ENCODE measurements at places on chromosomes 6 and 20.

- no peak for DNase-seq
Observed at GRCh38 chr6:122902326-122902725, 93.7 kb upstream of the CLVS2 start.

DNA sequence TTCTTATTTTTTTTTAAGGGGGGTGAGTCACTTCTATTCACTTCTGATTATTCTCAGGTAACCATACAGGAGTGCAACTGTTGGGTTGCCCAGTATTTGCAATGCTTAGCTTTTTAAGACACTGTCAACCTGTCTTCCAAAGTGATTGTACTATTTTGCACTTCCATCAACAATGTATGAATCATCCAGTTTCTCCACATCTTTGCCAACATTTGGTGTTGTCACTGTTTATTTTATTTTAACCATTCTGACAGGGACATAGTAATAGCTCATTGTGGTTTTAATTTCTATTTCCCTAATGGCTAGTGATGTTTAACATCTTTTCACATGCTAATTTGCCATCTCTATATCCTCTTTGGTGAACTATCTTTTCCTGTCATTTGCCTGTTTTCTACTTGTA lies 1.4 kb upstream of the SLC13A3 start:
- DNase-seq: no peak

GRCh38 chr6:135181333-135182070 lies 394 bp downstream of the MYB start:
- DNase-seq: no peak

- DNase-seq: no peak
Observed at GRCh38 chr20:62080249-62080990, 14.7 kb upstream of the TAF4 start.

DNA sequence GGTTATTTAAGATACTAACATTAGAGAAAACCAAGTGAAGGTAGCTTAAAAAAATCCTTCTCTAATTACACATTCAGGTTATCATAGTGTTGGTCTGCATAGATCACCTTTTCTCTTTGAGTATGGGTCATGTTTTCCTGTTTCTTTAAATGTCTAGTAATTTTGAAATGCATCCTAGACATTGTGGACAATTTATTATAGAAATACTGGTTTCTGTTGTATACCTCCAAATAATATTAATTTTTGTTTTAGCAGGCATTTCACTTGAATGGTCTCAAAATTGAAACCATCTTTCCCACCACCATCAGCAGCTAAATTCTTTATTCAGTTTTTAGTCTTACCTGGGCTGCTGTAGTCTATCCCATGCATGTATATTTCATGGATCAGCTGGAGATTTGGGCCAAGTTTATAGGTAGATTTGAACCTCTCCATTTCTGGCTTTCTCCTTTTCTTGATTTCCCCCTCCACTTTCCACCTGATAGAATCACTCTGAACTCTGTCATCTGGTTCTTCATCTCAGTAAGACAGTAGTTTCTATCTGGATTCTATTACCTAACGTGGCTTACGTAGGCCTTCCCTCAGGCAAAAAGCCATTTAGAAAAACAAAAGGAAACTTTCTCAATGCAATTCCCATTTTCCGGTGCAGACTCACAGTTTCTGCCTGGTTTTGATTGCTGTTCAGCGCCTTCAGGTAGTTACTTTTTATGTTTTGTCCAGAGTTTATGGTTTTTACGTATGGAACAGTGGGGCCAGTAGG lies 52.3 kb downstream of the ZFAND3 start:
- DNase-seq: no peak

DNA sequence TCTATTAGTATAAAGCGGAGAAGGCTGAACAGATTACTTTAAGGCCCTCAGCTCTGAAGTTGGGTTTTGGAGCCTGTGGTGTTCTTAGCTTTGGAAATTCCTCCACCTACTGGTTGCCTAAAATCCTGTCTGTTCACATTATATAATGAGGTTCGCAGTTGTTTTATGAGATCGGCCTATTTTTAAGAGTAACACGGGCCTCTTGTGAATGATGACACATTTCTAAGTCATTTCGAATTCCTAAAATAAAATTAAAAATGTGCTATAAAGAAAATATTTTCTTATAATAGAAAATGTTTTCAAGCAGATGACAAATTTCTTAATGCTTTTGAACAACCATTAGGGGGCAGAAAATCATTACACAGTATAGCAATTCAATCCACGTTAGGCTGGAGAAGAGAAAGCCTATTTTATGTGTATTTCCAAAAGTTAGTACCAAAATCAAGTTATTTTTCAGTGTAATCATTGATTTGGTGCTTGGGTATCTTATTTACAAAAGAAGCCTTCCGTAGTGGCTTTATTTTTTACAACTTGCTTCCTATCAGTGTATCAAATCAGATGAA lies 15.8 kb upstream of the FAM8A1 start:
- DNase-seq: peak; percentile 45

DNA sequence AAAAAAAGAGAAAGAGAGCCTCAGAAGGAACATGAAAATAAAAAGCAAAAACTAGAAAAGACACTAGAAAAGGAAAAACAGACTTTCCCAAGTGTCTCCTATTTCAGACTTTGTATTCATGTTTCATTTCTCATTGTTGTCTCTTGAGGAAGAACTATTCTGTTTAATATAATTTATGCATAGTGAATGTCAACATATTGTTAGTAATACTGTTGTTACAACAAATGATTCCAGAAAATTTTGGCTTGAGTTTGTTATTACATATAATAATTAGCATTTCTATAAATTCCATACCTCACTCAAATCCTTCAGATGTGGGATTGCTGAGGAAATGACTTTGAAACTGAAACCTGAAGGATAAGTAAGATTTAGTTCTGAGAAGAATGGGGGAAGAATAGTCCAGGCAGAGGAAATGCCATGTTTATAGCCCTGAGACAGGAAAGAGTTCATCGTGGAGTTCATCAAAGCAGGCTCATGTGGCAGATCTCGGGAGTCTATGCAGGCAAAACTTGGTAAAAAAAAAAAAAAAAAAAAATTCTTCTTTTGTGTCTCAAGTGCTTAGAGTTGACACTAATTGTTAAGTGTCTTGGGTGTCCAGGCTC lies 53.1 kb upstream of the EIF2S2 start:
- peak; percentile 21 for DNase-seq

DNA sequence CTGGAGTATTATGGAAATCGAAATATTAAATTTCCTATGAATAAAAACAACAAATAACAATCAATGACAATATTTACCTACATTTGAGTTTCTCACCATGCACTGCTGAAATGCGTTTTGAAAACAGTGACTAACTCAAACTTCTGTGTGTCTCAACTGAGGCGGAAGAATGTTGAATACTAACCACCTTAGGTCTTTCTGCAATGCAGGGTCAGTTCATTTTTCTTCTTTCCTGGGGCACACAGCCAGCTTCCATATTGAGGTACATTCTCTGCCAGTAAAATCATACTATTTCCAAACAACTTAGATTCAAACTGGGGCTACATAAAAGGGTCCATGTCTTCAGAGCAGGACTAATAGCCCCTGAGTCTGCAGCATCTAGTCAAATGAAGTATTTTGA lies 310.1 kb downstream of the UTRN start:
- no peak for DNase-seq

DNA sequence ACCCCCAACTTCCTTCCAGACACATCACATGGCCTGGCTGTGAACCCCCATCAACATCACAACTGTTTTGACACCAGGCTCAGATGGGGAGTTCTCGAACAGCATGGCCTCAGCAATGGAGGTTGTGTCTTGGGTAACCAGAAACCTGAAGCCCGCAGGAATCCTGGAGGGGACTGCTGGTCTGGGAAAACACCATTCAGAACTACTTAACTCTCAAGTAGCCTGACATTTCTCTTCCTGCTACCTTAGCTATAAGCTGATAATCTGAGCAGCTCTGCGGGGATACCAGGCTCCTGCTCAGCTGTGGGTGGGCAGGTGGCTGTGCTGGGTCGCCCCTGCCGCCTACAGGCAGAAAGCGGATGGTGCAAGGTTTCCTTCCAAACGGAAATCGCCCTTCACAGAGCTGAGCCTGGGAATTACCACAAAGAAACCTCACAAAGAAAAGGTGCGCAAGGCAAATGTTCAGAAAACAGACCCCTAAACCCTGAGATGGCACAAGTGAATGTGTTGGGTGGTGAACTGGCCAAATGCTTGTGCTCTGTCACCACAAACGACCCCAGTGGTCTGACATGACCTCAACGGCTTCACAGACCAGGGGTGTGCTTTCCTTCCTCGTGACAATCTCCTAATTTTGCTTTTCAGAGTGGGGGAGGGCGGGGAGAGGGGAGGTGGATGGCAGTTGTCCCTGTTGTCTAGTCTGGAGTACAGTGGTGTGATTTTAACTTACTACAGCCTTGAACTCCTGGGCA lies 29.5 kb downstream of the SNX5 start:
- DNase-seq: no peak

DNA sequence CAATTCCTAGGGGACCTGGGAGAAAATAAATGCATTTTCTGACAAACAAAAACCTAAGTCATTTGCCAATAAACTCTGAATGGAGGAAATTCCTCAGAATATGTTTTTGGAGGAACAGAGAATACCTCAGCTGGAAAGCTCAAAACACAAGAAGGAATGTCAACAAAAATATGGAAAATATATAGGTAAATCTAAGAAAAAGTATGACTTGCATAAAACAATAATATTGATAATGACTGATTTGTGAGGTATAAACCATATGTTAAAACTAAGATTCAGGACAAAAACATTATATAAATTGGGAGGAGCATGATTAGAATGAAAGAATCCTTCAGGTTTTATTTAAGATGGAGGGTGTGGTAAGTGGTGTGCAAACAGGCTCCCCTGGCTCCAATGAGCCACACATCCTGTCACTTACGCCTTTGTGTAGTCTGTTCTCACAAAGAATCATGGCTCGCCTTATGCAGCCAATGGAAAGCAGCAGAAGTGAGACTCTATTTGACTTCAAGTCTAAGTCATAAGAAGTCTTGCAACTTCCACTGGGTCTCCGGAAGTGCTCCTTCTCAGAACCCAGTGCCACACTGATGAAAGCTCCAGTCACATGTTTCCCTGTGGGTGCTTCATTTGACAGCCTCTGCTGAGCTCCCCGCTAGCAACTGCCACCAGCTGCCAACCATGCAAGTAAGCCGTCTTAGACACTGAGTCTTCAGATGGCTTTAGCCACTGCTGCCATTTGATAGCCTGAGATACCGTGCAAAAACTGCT lies 8.1 kb downstream of the CFAP61 start:
- no peak for DNase-seq

DNA sequence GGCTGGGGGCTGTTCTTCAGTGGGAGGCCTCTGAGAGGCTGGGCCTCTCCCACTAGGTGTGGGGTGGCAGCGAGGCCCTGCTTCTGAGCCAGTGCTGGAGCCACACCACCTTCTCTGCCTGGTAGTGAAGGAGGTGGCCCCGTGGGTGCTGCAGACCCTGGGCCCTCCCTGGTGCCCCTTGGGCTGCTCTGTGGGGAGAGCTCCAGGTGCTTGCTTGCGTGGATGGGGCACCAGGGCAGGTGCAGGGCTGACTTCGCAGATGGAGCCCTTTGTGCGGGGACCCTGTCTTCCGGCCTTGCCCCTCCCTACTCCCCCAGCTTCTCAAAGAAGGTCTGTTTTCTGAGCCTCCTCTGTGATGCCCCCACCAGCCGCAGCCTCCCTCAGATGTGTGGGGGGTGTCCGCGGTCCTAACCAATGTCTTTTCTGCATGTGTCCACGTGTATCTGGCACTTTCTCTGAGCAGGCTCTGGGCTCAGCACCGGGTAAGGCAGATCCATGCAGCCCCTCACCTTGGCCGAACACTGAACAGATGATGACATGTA lies 17.2 kb upstream of the MYT1 start:
- DNase-seq: no peak

DNA sequence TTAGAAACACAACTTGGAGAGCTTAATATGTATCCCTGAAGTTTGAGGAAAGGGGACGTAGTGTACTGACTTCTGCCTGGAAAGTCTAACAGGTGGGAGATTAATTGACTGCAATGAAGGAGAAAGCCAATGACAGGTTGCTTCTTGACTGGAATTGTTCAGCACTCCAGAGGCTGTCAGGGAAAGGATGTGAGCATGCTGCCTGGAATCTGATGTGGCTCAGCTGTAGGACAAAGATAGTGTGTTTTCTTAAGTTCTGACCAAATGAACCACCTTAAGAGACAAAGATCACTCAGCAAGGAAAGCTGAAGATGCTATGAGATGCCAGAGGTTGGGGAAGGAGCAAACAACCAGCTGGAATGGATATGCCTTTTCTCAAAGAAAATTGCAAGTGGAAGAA lies 185.8 kb downstream of the PHF3 start:
- DNase-seq: no peak

Data from GM04503 (cell line).